ENCODE measurements at places on chromosomes 11 and 22. TPM values are rescaled to one million over a fixed set of nuclear protein-coding genes. Genes with fewer than 3 reads are reported as not detected.

Gene CHST1
- 1.1 TPM for total RNA-seq

Gene PYGM
- total RNA-seq: 1.2 TPM

Gene DSCAML1
- 0.09 TPM for total RNA-seq

Gene LMF2
- total RNA-seq: 82.9 TPM

- DNase-seq: no peak
These were observed 19.6 kb upstream of the LIMK2 start for GRCh38 chr22:31192513-31192912.

- no peak for DNase-seq
These were observed 66.7 kb upstream of the PPARA start for GRCh38 chr22:46083383-46084350.

DNA sequence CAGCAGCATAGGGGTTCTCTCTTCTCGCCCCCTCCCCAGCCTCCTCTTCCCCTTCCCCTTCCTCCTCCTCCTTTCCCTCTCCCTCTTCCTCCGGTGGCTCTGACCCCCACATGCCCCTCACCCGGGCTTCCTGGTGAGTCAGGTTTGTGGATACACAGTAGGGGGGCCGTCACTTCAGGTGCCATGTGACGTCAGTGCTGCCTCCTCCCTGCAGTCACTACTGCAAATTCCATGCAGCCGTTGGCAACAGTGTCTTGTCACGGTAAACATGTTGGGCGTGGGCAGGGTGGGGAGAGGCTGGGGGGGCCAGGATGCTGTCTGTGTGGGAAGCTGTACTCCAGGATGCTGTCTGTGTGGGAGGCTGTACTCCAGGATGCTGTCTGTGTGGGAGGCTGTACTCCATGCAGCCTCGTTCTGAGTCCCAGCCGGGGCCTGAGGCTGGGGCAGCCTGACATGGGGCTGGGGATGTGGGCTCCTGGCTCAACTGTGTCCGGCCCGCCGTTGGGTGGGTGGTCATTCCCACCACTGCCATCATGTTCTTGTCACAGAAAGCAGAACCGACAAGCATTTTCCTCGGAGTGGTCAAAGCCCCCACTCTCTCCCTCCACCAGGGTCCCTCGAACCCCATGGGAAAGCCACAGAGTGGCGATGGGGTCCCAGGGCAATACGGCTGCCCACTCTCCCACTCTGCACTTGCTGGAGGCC is 2.4 kb upstream of the MUC2 start:
- DNase-seq: no peak

- peak; percentile 0 for DNase-seq
These were observed 10.0 kb upstream of the TMEM191C start for GRCh38 chr22:21457023-21457787.

GRCh38 chr22:50083462-50084079 is 1.7 kb downstream of the MLC1 start:
- no peak for DNase-seq

- DNase-seq: no peak
These were observed 1062.3 kb downstream of the LRRC4C start for GRCh38 chr11:40397141-40397540.

- peak; percentile 53 for DNase-seq
These were observed 1.7 kb downstream of the PHF21A start for GRCh38 chr11:46119352-46120216.

DNA sequence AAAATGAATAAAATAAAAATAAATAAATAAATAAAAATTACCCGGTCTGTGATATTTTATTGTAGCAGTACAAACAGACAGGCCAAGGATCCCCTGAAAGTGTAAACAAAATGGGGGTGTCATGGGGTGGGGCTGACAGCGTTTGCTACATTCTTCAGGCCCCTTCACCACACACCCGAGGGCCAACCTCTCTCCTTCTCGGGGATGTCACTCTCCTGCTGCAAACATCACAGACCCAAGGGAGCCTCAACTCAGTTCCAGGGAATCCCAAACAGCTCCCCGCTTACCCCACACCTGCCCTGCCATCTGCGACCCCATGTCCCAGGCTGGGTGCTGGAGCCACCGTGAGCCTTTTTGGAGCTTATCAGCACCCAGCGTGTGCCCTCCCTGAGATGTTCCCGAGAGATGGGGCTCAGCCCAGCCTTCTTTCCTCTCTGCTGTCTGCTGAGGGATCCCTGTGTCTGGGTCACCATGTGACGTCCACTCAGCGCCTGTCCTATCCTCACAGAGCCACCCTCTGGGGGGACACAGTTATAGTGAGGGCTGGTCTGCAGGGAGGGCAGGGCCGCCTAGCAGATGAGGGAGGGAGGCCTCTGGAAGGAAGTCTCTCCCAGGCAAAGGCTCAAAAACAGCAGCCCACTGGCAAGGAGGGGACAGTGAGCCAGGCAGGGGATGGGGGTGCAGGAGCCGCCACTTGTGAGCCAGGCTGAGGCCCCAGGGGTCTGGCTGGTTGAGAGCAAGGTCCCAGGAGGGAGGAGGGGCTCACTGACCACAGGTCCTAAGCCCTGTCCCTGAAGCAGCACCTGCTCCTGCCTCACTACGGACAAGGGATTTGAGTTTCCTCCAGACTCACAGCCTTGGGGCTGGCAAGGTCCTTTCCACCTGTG is 1041.6 kb downstream of the BRD1 start:
- DNase-seq: no peak

DNA sequence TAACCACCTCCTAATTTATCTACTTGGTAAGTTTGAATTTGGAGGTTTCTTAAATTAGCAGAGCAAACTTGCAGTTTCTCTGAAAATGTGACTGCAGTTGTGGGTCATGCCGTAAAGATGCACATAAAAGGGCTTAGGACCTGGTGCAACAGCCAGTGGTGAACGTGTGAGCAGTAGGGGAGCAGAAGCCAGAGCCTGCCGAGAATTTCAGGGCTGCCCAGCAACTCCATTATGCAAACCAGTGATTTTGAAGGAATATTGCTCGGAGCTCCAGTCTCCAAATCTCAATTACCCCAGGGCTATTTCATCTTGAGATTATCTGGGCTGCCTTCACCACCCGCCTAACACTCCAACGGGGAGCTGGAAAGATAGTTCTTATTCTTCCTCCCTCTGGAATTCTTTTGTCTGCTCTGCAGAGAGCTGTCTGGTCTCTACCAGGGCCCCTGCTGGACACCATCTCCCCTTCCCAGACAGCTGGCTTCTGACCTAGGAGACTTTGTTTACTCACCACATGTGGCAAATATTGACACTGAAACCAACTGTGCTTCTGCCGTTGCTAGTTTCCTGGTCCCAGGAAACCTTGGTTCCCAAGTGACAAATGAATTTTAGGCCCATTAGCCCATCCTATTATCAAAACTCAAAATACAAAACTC is 93.9 kb downstream of the DSCAML1 start:
- no peak for DNase-seq

DNA sequence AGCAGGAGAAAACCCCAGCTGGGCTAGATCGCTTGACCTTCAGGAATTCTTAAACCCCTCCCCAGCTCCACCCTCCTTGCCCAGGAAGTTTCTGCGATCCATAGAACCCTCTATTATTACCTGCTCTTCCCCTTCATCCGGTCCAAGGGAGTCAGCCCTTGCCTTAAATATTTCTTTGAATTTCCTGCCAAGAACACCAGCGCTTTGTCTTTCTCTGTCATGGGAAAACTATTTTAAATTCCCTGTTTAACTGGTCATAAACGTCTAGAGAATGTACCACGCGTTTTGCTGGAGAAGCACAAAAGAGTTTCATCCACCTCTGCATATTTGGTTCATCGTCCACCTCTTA is 496 bp upstream of the TRAF6 start:
- DNase-seq: no peak

DNA sequence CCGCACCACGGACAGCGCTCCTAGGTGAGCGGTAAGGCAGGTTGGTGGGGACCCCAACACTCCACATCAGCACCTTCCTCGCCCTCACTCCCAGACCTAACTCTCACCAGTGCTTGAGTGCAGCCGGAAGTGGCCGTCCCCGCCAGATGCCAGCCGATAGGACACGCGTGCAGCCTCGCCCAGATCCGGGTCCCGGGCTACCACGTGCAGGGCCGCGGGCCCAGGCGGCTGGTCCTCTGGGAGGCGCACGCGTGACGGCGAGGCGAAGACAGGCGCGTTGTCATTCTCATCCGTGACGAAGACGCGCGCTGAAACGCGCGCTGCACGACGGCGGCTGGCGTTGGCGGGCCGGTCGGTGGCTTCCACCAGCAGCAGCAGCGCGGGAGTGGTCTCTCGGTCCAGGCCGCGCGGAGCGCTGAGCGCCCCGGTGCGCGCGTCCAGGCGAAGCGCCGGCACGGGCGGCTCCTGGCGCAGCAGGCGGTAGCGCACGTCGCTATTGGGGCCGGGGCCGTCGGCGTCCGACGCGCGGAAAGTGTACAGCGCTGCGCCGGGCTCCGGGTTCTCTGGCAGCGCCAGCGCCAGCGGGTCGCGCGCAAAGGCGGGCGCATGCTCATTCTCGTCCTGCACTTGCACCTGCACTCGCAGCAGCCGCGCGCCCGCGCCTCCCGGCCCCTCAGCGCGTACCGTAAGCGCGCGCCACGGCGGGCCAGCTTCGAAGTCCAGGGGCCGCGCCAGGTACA is 10.8 kb upstream of the TPP1 start:
- DNase-seq: no peak

DNA sequence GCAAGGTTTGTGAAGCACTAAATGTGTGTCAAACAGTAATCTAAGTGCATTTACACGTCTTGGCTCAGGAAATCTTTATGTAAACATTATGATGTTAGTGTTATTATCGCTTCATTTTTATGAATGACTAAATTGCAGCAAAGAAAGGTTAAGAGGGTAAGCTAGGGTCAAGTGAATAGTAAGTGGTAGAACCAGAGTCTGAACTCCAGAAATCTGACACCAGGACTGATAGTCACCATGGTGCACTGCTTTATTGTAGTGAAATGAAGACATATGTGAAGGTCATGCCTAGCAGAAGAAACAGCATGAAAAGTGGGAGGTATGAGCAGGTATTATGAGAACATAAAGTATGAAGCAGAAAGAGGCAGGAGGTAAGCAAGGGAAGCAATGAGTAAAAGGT is 368.7 kb upstream of the TENM4 start:
- DNase-seq: no peak

DNA sequence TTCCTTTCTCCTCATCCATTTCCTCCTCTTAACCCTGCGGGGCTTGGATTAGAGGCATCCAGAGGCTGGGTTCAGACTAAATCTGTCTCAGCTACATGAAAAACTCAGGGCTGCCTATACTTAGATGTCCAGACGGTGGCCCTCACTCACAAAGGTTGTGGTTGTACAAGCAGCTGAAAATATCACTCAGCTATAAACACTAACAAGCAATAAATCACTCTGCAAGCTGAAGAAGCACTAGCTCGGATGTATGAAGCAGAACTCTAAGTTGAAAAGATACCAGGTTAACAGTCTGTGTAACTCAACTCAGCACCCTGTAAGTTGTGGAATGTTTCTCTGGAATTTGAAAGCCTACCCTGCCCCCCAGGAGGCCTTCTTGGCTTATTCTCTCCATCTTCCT is 82.9 kb downstream of the EXT2 start:
- DNase-seq: no peak

GRCh38 chr11:127624306-127624856 is 623.8 kb upstream of the KIRREL3 start:
- no peak for DNase-seq

DNA sequence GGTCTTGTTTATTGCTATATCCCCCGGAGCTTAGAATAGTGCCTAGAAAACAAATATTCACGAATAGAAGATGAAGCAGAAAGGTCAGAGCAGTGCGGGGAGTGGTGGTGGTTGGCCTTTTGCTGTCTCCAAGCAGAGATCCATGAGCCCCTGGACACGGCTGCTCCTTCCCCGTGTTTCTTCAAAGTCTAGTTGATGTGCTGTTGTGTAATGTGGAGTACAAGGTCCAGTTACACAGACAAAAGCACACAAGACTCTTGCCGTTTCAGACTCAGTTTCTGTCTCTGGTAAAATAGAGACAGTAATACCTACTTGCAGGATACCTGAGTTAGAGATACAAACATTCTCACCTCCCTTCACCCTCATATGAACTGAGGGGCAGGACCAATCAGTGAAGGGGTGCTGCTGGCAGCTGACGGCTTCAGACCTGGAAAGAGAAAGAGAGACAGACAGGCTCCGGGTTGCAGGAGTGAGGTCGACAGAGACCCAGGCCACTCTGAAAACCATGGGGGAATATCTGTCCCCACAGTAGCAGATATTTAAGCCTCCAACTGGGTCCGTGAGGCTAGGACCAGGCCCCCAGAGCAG is 56.2 kb downstream of the RASSF10 start:
- DNase-seq: no peak

DNA sequence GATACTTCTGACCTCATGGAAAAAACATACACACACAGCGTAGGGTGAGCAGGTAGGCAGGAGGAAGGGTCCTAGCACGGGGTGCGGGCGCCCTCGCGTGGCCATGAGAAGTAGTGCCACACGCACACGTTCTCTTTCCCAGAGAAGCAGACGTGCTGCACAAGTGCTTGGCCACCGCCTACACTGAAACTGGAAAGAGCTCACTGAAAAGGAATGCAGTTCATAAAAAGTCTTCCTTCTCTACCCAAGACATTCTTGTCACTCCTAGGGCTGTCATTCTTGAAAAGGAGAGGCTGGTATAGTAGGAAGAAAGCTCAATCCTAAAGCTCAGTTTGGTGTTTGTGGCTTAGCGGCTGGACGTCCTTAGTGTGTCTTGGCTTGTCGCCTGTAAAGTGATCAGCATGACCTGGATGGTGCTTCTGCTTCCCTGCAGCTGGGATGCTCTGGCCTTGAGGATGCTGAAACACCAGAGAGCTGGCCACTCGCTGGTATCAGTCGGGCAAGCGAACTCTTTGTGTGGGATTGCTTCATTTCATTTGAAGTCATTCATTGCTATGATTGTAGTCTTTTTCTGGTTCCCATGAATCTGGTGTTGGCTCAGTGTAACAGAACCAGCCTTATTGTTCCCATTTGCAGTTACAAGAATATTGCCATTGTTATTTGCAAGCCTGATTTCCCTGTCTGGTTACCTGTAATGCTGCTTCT is 303.8 kb downstream of the NTM start:
- DNase-seq: peak; percentile 80

DNA sequence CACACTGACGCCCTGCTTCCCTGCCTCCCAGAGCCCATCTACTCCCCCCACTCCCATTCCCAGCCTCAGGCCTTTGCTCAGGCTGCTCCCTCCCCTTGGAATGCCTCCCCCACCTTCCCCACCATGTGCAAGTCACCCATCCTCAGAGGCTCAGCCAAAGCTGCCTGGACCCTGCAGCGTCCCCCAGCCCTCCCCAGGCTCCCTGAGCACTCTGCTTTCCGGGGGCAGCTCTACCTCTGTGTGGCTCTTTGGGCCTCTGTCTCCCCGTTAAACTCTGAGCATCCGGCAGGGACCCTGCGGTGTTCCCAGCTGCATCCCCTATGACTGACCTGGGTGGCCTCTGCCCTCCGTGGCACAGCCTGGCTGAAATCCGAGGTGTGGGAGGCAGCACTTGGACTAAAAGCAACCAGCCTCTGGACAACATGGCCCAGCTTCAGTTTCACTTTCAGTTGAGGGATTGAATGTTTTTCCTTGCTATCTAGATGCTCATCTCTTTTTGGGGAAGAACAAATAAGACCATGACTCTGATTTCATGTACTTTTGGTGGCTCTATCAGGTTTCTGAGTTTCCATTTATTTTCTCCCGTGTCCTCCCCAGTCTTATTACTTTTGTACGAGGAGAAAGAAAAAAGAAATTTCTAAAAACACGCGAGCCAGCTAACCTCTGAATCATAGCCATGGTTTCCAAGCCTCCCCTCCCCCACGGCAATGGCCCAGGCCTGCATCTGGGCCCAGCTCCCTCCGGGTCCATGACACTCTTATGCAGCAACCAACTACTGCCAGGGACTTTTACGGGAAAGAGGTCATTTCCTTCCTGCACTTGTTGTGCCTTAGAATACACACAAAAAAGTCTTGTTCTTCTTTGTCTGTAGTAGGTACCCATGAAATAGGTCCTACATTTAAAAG is 3.8 kb downstream of the APOL3 start:
- DNase-seq: no peak

GRCh38 chr11:122681070-122681469 is 25.5 kb downstream of the UBASH3B start:
- DNase-seq: no peak

All from neural crest cell (in vitro differentiated cells).